ENCODE measurements at places on chromosomes 12 and 14.

DNA sequence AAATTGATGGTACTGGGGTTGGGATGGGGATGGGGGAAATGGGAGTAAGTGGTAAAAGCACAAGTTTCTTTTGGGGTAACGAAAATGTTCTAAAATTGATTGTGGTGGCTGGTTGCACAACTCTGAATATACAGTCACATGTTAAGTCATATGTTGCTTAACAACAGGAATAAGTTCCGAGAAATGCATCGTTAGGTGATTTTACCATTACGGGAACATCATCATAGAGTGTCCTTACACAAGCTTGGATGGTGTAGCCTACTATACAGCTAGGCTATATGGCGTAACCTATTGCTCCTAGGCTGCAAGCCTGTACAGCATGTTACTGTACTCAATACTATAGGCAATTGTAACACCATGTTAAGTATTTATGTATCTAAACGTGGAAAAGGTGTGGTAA, 31.0 kb downstream of the ITGA7 start:
- no peak for DNase-seq
- no peak overlapping the region for H3K4me3 ChIP-seq
- no peaks in the 10 kb centered on the region for H3K4me1 ChIP-seq
- H3K36me3 ChIP-seq, result no peaks in the 10 kb centered on the region
- no peak overlapping the region for H3K27ac ChIP-seq

GRCh38 chr12:203462-204260, 10.3 kb downstream of the SLC6A12 start:
- H3K27me3 ChIP-seq, result no peaks in the 10 kb centered on the region
- H3K27ac ChIP-seq, result no peak overlapping the region
- no peak overlapping the region for H3K4me3 ChIP-seq
- no peaks in the 10 kb centered on the region for H3K36me3 ChIP-seq

DNA sequence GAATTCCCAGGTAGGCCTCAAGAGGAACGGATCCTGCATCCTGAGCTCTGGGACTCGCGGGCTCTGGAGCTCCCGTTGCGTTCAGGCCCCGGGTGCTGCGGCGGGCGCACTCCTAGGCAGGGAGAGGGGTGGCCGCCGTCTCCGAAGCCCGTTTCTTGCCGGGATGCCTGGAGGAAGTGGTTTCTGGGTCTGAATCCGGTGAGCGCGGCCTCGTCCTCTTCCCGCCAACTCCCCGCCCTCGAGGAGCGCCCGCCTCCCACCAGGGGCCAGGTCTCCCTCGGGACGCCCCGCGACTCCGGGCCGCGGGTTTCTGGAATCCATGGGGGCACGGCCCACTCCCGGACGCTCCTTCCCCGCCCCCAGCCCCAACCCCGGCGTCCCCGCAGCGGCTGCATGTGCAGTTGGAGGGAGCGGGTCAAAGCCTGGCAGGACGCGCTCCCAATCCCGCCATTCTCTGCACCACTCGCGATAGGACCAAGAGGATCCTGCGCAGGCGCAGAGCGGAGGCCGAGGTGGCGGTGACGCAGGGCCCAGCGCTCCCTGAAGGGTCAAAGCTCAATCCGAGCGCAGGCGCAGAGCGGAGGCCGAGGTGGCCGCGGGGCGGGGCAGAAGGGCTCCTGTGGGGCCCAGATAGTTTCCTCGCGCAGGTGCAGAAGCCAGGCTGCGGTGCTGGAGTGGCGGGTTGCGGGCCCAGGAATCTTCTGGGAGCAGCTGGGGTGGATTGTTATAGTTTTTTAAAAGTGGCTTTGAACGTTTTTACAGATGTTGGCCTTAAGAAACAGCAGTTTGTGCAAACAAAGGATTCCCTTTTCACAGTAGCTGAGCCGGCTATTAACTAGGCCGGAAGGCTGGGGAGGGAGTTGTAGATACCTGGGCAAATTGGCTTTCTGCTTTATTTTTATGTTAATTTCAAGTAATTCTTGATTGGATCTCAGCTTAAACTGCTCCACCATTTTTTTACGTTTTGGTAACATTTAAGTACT, 796.4 kb downstream of the AACS start:
- no peaks in the 10 kb centered on the region for H3K36me3 ChIP-seq
- no peak overlapping the region for H3K27ac ChIP-seq
- H3K4me3 ChIP-seq, result no peak overlapping the region
- H3K4me1 ChIP-seq, result no peaks in the 10 kb centered on the region

GRCh38 chr12:128715485-128715884, 108.3 kb downstream of the SLC15A4 start:
- no peak overlapping the region for H3K27ac ChIP-seq
- no peak overlapping the region for H3K4me3 ChIP-seq
- DNase-seq, result no peak
- H3K27me3 ChIP-seq, result no peaks in the 10 kb centered on the region
- no peaks in the 10 kb centered on the region for H3K4me1 ChIP-seq

DNA sequence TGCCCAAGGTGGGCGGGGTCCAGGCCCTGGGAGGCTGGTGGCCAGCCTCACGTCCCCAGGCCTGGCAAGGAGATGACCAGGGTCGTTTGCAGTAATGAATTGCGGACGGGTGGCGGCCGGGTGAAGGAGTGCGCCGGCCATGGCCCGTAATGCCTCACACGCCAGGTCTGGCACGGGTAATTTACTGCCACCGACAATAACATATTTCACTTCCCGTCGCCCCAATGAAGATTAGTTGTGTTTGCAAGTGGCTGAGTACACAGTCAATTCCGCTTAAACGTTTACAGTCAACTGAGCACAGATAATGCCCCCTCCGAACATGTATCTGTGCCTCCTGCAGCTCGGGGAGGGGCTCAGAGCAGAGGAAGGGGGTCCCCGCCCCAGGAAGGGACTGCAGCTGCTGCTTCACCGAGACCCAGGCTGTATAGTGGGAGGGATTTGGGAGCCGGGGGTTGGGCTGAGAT, 48.3 kb downstream of the MVK start:
- H3K36me3 ChIP-seq, result no peaks in the 10 kb centered on the region
- no peak overlapping the region for H3K4me3 ChIP-seq
- H3K4me1 ChIP-seq, result no peaks in the 10 kb centered on the region
- H3K27me3 ChIP-seq, result no peaks in the 10 kb centered on the region
- H3K27ac ChIP-seq, result no peak overlapping the region
- DNase-seq, result no peak

- H3K4me1 ChIP-seq, result no peaks in the 10 kb centered on the region
- H3K27me3 ChIP-seq, result no peaks in the 10 kb centered on the region
- H3K4me3 ChIP-seq, result no peak overlapping the region
- no peaks in the 10 kb centered on the region for H3K36me3 ChIP-seq
- H3K27ac ChIP-seq, result no peak overlapping the region
- DNase-seq, result no peak
These were observed 15.9 kb upstream of the SIX1 start for GRCh38 chr14:60665177-60665550.

- no peaks in the 10 kb centered on the region for H3K4me1 ChIP-seq
- no peaks in the 10 kb centered on the region for H3K36me3 ChIP-seq
- no peaks in the 10 kb centered on the region for H3K27me3 ChIP-seq
- H3K27ac ChIP-seq, result no peak overlapping the region
These were observed 19.7 kb downstream of the EML1 start for GRCh38 chr14:99812892-99813291.

GRCh38 chr12:56198836-56199235, 9.6 kb upstream of the SMARCC2 start:
- no peak for DNase-seq
- H3K4me3 ChIP-seq, result no peak overlapping the region
- H3K27ac ChIP-seq, result no peak overlapping the region
- no peaks in the 10 kb centered on the region for H3K36me3 ChIP-seq
- no peaks in the 10 kb centered on the region for H3K27me3 ChIP-seq

DNA sequence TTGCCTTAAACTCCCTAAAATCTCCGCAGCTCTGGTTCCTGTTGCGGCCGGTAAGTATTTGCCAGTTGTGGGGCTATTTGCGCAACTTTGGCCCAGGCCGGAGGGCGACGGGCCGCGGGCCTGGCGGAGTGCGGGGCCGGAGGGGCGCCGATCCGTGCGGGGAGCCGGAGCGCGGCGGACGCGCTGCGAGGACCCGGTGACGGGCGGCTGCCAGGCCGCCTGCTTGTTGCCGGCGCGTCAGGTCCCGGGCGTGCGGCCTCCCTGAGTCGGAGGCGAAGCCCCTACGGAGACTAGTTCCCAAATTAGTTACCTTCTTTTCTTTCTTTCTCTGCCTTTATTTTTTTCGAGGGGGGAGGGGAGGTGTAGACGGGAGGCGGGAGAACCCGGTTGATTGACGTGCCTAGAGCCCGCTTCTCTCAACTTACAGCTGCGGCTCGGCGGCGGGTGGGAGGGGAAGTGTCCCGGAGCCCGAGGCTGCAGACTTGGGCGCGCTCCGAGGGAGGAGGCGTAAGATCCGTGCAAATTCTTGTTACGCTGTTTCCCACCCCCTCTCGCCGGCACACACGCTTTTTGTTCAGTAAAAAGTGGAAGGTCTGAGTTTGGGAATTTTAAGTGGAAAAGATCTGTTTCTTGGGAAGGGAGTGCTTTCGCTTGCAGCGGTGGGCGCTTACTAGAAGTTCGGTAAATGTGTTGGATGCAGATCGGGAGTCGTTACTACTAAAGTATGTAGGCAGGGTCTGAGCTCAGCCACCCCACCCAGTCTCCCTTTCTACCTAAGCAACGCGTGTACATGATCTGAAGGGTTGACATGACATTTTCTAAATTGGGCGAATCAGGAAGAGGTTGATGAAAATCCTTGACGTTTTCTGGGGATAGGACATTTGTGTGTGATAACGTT, 576 bp downstream of the ZBTB1 start:
- no peaks in the 10 kb centered on the region for H3K27me3 ChIP-seq
- H3K36me3 ChIP-seq, result no peaks in the 10 kb centered on the region
- H3K27ac ChIP-seq, result peak overlapping the region; percentile 99
- peak overlapping the region; percentile 88 for H3K4me3 ChIP-seq

DNA sequence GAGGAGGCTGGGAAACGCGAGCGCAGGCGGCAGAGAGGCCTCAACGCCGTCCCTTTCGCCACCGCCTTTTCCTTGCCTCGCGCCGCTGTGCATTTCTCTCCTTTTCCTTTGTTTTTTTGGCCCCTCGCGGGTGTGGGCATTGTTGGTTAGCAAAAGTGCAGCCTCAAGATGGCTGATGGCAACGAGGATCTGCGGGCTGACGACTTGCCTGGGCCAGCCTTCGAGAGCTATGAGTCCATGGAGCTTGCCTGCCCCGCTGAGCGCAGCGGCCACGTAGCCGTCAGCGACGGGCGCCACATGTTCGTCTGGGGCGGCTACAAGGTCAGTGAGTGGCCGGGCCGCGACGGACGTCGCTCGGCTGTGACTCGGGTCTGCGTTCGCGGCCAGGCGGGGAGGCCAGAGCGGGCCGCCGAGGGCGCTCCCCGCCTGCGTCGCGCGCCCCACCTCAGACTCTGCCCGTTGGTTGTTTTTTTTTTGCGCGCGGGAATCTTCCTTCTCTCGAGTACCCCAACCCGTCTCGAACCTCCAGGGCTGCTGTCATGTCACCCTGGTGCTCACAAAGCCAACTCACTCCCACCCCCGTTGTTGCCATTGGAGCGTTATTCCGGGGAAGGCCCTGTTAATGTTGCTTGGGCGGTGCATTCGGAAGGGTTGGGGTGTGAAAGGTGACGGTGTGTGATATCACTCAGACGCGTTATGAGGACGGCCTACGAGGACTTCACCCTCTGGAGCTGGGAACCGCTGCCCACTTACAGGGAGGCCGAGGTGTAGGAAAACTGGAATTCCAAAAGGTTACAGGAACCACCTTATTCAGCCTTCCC, 558 bp downstream of the KLHDC2 start:
- peaks cover 27% of the 10 kb centered on the region for H3K4me1 ChIP-seq
- H3K27me3 ChIP-seq, result no peaks in the 10 kb centered on the region
- H3K4me3 ChIP-seq, result peak overlapping the region; percentile 62
- H3K36me3 ChIP-seq, result peaks cover 3% of the 10 kb centered on the region
- H3K27ac ChIP-seq, result peak overlapping the region; percentile 96

GRCh38 chr14:78156196-78156595, 14.0 kb upstream of the NRXN3 start:
- no peaks in the 10 kb centered on the region for H3K4me1 ChIP-seq
- no peak overlapping the region for H3K27ac ChIP-seq
- H3K36me3 ChIP-seq, result no peaks in the 10 kb centered on the region
- no peaks in the 10 kb centered on the region for H3K27me3 ChIP-seq
- H3K4me3 ChIP-seq, result no peak overlapping the region

- H3K27ac ChIP-seq, result no peak overlapping the region
- H3K4me1 ChIP-seq, result peaks cover 4% of the 10 kb centered on the region
These were observed 112.7 kb downstream of the VRK1 start for GRCh38 chr14:96909841-96910364.

- H3K36me3 ChIP-seq, result no peaks in the 10 kb centered on the region
- peaks cover 25% of the 10 kb centered on the region for H3K27me3 ChIP-seq
- DNase-seq, result no peak
These were observed 2.5 kb downstream of the COL2A1 start for GRCh38 chr12:48001505-48002413.

DNA sequence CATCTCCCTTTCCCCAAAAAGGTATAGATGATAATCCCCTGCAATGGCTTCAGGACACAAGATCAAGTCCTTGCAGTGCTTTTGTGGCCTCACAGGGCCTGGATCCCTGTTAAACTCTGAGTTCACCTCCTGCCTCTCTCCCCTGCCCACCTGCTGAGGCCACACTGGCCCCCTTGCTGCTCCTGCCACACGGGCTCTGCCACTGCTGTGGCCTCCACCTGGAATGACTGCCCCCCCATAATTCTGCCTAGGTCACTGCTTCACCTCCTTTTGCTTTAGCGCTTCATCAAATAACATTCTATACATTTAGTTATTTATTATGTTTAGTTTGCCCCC, 653 bp upstream of the IFI27 start:
- no peaks in the 10 kb centered on the region for H3K4me1 ChIP-seq
- no peak overlapping the region for H3K27ac ChIP-seq
- H3K27me3 ChIP-seq, result no peaks in the 10 kb centered on the region

GRCh38 chr12:132450418-132451171, 39.4 kb upstream of the FBRSL1 start:
- peaks cover 21% of the 10 kb centered on the region for H3K4me1 ChIP-seq
- H3K36me3 ChIP-seq, result no peaks in the 10 kb centered on the region
- DNase-seq, result no peak
- no peak overlapping the region for H3K27ac ChIP-seq

Data from naive thymus-derived CD4-positive, alpha-beta T cell (primary cell).